ENCODE measurements at places on chromosomes 12 and 14. TPM values are rescaled to one million over a fixed set of nuclear protein-coding genes. Genes with fewer than 3 reads are reported as not detected.

DNA sequence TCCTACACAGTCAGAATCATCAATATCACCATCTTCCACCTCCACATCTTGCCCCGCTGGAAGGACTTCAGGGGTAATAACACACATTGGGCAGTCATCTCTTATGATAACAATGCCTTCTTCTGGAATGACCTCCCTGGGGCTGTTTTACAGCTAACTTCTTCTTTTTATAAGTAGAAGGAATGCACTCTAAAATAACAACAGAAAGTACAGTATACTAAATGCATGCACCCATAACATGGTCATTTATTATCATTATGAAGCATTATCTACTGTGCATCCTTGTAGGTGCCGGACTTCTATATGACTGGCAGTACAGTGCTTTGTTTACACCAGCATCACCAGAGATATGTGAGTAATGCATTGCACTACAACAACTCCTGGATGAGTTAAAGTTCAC is 19.0 kb upstream of the NUAK1 start:
- no peak overlapping the region for H3K4me3 ChIP-seq
- H3K27me3 ChIP-seq = no peaks in the 10 kb centered on the region
- no peaks in the 10 kb centered on the region for H3K36me3 ChIP-seq
- no peaks in the 10 kb centered on the region for H3K4me1 ChIP-seq
- DNase-seq = no peak

The TAS2R14 gene
- total RNA-seq = 0.95 TPM

DNA sequence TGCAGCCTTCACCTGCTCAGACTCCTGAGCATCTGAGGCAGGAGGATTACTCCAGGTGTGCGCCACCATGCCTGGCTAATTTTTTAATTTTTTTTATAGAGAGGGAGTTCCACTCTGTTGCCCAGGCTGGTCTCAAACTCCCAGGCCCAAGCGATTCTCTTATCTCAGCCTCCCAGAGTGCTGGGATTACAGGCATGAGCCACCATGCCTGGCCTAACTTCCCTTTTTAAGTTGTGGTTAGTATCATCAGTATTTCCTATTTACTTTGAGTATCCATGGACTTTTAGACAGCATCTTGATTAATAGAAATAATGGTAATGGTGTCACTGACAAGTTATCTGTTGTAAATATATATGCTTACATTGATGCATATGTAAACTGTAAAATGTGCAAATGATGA is 116.9 kb downstream of the FGD4 start:
- no peak overlapping the region for H3K27ac ChIP-seq
- no peaks in the 10 kb centered on the region for H3K4me1 ChIP-seq
- no peaks in the 10 kb centered on the region for H3K27me3 ChIP-seq
- H3K4me3 ChIP-seq = no peak overlapping the region
- DNase-seq = no peak

GRCh38 chr14:73696466-73697400 is 17.5 kb downstream of the PNMA1 start:
- no peaks in the 10 kb centered on the region for H3K27me3 ChIP-seq
- no peak overlapping the region for H3K4me3 ChIP-seq
- no peaks in the 10 kb centered on the region for H3K36me3 ChIP-seq
- DNase-seq = no peak

DNA sequence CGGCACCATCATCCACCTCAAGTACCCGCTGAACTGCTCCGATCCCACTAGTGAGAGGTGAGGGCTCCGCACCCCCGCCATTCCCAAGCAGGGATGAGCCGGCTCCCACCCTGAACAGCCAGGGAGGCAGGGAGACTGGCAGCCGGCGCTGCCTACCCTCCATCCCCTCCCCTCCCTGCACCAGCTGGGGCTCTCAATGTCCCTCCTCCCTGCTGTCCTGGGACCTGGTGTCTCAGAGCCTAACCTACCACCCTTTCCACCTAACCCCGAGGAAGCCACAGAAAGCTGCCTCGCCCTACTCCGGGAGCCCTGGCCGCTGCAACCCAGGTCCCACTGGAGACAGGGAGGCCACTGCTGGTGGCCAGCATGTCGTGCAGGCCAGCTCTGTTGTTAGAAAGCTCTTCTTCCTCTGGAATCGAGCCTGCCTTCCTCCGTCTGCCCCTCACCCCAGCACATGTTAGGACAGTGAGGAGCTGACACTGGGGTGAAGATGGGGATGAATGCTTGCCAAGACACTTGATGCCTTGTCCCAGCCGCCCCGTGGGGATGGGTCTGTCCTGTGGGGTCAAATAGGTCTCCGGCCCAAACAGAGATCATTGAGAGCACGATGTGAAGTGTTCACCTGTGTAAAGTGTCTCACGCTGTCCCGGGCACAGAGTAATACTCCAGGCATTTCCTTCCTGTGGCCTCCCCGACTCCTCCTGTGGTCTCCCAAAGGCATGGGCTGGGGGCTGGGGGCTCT is 1.1 kb downstream of the PTPN6 start:
- H3K4me1 ChIP-seq = peaks cover 76% of the 10 kb centered on the region
- no peaks in the 10 kb centered on the region for H3K27me3 ChIP-seq
- H3K36me3 ChIP-seq = peaks cover 18% of the 10 kb centered on the region
- DNase-seq = peak; percentile 53
- peak overlapping the region; percentile 88 for H3K4me3 ChIP-seq

GRCh38 chr14:67999705-68000384 is 180.3 kb downstream of the RAD51B start:
- no peaks in the 10 kb centered on the region for H3K27me3 ChIP-seq
- H3K27ac ChIP-seq = no peak overlapping the region
- H3K36me3 ChIP-seq = no peaks in the 10 kb centered on the region
- H3K4me1 ChIP-seq = no peaks in the 10 kb centered on the region
- no peak for DNase-seq
- H3K4me3 ChIP-seq = no peak overlapping the region

- no peaks in the 10 kb centered on the region for H3K4me1 ChIP-seq
- no peaks in the 10 kb centered on the region for H3K36me3 ChIP-seq
- H3K27me3 ChIP-seq = no peaks in the 10 kb centered on the region
- no peak for DNase-seq
Measured at GRCh38 chr14:60174352-60175254, 9.4 kb upstream of the DHRS7 start.

- H3K4me1 ChIP-seq = peaks cover 22% of the 10 kb centered on the region
- H3K27ac ChIP-seq = peak overlapping the region; percentile 64
- H3K36me3 ChIP-seq = no peaks in the 10 kb centered on the region
- H3K4me3 ChIP-seq = peak overlapping the region; percentile 57
- no peaks in the 10 kb centered on the region for H3K27me3 ChIP-seq
- DNase-seq = no peak
Measured at GRCh38 chr12:120438495-120439198, 734 bp downstream of the COX6A1 start.

DNA sequence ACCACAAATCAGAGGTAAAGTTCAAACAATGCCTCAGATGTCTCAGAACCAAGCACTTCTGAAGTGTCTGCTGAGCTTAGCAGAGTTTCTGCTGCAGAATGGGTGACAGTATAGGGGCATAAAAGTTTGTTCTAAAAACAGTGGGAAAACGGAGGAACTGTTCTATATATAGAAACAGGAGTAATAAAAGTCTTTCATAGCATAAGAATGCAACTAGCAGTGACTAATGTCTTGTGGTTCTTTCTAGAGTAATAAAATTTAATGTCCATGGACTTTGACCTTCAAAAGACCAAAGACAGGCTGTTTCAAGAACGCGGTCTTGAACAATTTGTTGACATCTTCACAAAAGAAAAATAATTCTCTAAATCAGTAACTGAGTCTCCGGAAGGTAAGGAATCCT is 107.5 kb upstream of the FAR2 start:
- no peak overlapping the region for H3K4me3 ChIP-seq
- no peaks in the 10 kb centered on the region for H3K4me1 ChIP-seq
- H3K27me3 ChIP-seq = no peaks in the 10 kb centered on the region
- no peak overlapping the region for H3K27ac ChIP-seq
- no peaks in the 10 kb centered on the region for H3K36me3 ChIP-seq

DNA sequence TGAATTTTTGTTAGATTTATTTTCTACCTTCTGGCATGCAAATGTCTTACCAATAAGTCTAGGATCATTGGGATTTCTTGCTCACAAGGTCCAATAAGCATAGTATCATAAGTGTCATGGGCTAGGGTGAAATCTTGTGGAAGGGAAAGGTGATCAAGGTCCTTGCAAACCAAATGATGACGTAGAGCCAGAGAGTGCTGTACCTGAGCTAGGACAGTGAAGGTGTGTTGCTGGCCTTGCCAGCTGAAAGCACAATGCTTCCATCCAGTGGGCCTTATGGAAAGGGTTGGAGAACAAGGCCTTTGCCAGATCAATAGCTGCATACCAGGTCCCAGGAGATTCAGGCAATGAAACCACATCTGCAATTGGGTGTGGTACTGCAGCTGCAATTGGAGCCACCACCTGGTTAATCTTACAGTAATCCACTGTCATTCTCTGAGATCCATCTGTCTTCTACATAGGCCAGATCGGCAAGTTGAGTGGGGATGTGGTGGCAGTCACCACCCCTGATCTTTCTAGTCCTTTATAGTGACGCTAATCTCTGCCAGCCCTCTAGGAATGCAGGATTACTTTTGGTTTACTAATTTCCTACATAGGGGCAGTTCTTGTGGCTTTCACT is 208.9 kb upstream of the MYL2 start:
- H3K4me1 ChIP-seq = no peaks in the 10 kb centered on the region
- no peak overlapping the region for H3K4me3 ChIP-seq
- DNase-seq = no peak

DNA sequence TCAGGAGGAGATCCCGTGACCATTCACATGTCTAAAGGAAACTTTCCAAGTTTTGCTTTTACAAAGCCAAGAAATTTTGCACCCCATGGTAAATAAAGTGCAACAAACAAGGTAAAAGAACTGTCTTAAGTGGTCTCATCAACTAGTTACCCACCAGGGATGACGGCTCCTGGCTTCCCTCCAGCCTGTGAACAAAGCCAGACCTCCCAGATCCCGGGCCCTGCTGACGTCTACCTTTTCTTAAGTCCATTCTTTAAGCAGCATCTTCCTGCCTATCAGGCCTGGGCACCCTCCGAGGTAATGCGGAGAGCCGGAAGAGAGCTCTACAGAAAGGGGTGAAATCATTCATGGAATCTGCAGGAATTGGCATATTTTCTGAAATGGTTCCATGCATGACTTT is 58.0 kb upstream of the DAAM1 start:
- H3K36me3 ChIP-seq = no peaks in the 10 kb centered on the region
- DNase-seq = no peak
- H3K4me1 ChIP-seq = no peaks in the 10 kb centered on the region
- no peak overlapping the region for H3K27ac ChIP-seq

- no peaks in the 10 kb centered on the region for H3K27me3 ChIP-seq
- no peak overlapping the region for H3K27ac ChIP-seq
- H3K36me3 ChIP-seq = peaks cover 28% of the 10 kb centered on the region
- H3K4me3 ChIP-seq = no peak overlapping the region
Measured at GRCh38 chr14:36313206-36313605, 7.2 kb downstream of the MBIP start.

GRCh38 chr12:89559753-89560152 is 33.9 kb upstream of the POC1B start:
- no peaks in the 10 kb centered on the region for H3K36me3 ChIP-seq
- H3K4me1 ChIP-seq = no peaks in the 10 kb centered on the region
- no peaks in the 10 kb centered on the region for H3K27me3 ChIP-seq

DNA sequence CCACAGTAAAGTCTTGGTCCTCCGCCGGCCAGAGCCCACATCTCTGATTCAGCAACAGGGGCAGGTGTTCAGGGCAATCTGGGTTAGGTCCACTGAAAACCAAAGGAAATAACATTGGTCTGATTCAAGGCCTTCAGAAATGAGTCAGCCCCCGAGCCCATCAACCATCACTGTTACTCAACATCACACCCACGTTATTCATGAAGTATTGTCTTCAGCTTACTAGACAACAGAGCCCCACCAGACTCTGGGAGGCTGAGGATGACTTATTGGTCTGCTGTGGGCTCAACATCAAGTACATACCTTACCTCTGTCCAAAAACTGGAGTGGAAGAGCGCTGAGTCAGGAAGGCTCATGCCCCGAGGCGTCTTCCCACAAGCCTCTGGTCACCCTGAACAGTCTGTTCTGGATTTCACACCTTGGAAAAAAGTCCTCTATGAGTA is 97.5 kb downstream of the ZFP36L1 start:
- no peaks in the 10 kb centered on the region for H3K4me1 ChIP-seq
- no peak for DNase-seq
- H3K27me3 ChIP-seq = no peaks in the 10 kb centered on the region
- no peak overlapping the region for H3K4me3 ChIP-seq
- no peak overlapping the region for H3K27ac ChIP-seq

The EXOC3L4 gene
- total RNA-seq = not detected

- H3K36me3 ChIP-seq = no peaks in the 10 kb centered on the region
- H3K27me3 ChIP-seq = no peaks in the 10 kb centered on the region
- H3K27ac ChIP-seq = no peak overlapping the region
Measured at GRCh38 chr12:117343296-117343695, 18.1 kb downstream of the NOS1 start.

Data from CD8-positive, alpha-beta memory T cell (primary cell).